ENCODE measurements at places on chromosomes 11 and 22.

DNA sequence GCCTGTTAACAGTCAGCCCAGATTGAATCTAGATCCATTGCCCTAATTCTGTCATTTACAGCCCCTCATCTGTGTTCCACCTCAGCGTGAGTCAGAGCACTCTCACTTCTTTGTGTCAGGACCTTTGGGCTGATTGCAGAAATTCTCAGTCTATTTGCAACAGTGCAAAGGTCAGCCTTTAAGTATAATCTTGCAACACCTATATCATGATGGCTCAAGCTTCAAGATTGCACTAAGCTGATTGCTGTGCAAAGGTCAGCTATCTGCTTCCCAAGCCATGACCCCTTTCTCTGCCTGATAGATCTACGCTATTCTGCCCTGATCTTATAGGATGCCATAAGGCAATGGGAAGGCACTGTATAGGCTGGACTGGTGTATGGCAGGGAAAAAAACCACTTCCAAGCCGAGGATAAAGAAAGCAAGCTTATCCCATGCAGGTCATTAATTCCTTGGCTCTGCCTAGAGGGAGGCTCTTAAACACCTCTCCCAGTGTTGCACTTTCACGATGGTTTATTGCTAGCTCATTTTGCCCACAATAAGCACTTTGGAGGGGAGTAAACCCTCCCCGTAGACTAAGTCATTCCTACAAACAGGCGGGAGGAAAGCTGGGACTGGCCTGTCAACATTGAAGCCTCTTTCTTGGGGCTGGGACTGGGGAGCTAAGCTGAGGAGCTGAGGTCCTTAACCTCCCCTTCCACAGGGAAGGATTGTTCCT lies 100.6 kb downstream of the RRAS2 start:
- no peak for DNase-seq

DNA sequence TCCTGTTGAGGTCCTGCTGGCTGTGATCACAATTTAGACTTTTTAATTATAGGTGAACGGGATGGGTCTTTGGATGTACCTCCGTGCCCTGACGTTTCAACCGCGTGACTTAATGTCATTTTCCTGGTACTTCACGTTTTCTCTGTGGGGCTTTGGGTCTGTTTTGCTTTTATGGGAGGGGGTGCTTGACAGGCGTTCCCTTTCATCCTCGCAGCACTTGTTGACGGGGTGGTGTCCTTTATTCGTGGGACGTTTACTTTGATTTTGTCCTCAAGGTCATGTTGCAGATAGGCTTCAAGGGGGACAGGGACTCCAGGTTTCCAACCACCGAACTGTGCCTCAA lies 994 bp downstream of the PPP6R3 start:
- no peak for DNase-seq

DNA sequence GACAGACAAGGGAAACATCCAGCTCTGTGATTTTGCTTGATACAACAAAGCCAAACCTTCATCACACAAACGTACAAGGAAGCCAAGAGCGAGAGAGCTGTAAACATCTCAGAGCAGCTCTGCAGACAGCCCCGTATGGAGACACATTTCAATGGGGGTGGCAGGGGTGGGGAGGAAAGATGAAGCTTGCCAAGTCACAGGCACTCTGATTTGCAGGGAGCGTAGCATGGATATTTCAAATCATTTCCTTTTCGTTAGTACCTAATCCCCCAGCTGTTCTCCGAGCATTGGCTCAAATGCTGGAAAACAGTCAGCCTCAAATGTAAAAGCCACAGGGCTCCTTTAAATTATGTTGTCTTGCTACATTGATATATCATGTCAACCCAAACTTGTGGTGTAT lies 458.9 kb upstream of the CADM1 start:
- DNase-seq = no peak

- no peak for DNase-seq
Observed at GRCh38 chr11:8040261-8040920, 40.6 kb upstream of the TUB start.

DNA sequence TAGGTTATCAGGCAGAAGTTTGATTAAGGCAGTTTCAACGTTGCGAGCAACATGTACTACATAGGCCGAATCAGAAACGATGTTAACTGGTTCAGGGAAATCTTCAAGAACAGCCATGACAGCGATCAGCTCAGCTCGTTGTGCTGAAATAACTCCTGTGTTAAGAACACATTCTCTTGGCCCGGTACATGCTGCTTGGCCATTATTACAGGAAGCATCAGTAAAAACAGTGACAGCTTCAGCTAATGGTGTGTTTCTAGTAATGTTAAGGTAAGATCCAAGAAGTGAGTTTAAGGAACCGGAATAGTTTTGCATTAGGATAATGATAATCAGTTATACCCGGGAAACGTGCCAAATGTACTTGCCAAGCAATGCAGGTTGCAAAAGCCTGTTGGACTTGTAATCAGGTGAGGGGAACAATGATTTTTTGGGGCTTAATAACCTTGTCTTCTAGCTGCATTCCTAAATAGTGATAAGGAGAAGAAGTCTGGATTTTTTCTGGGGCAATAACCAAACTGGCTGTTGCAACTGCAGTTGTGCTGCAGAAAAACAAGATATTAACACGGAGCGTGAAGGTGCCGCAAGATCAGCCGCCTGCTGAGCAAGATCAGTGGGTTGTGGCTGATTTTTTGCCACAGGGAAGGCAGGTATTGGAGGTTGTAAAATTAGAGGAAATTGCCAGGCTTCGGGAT lies 14.3 kb downstream of the OR52K1 start:
- DNase-seq = no peak

GRCh38 chr11:123653827-123654565 lies 428 bp downstream of the SCN3B start:
- DNase-seq = peak; percentile 64

DNA sequence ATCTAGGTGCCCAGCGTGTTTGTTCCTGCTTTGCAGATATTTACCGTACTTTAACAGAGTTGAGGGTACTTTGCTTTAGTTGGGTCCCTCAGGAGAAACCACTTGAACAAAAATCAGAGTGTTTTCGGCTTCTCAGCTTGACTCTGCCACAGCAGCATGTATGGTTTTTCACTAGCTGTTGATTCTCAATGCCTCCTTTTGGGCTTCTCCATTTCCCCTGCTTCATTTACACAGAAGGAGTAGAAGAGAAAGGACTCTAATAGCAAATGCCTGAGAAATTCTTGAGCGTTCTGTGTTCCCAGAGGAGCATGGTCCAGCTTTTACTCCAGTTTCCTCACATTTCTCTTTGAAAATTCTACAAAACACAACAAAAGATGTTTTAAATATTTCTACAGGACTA lies 252.1 kb upstream of the CCDC179 start:
- no peak for DNase-seq

DNA sequence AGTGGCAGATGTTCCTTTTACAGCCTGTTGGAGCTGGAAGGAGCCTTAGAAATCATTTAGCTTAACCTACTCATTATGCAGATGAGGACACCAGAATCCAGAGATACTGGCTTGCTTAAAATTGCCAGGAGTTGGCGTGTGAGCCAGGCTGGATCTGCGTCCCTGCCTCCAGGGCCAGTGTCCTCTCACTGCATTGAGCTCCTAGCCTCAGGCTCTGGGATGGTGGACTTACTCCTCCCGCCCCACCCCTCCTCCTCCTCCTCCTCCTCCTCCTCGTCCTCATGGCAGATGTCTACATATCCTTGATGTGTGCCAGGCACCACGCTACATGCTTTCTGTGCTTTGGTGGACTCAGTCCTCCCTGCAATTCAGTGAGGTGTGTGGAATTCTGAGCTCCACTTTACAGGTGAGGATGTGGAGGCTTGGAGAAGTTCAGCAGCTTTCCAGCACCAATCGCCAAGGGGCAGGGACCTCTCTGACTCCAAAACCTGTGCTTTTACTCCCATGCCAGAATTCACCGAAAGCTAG lies 24.1 kb downstream of the ADAMTS15 start:
- no peak for DNase-seq

- DNase-seq = no peak
Observed at GRCh38 chr11:72338266-72338665, 94.3 kb upstream of the PHOX2A start.

DNA sequence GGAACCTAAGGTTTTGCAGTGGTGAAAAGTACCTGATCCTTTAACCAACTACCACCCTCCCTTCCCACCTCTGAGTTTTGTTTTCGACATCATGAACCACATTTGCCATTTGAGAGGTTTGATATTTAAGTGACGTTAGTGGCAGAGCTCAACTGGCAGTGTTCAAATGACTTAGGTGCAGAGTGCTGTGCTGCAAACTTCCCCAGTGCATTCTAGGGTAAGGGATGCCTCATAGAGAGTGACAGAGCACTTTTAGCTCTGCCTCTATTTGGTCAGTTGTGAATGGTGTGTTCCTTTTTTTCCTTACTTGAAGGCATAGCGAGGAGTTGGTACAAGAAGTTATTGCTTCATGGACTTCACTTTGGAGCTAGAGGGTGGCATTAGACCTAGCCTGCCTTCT lies 9.4 kb downstream of the BMAL1 start:
- no peak for DNase-seq

DNA sequence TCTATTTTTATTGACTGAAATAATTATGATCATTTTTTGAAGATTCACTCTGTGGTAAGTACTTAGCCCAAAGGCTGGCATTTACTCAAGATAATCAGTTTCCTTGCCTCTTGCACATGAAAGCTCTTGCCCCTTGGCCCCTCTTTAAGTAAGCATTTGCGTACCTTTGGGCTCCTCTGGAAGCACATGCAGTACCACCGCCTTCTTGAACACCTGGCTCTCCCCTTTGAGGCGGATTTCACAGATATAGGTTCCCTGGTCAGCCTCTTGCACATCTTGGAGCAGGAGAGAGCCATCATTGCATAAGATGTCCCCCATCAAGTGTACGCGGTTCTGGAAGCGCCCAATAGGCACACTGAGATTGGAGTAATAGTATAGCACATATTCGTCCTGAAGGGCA lies 14.5 kb downstream of the JAML start:
- DNase-seq = no peak

- DNase-seq = no peak
Observed at GRCh38 chr22:44132724-44133123, 48.0 kb upstream of the PARVG start.

DNA sequence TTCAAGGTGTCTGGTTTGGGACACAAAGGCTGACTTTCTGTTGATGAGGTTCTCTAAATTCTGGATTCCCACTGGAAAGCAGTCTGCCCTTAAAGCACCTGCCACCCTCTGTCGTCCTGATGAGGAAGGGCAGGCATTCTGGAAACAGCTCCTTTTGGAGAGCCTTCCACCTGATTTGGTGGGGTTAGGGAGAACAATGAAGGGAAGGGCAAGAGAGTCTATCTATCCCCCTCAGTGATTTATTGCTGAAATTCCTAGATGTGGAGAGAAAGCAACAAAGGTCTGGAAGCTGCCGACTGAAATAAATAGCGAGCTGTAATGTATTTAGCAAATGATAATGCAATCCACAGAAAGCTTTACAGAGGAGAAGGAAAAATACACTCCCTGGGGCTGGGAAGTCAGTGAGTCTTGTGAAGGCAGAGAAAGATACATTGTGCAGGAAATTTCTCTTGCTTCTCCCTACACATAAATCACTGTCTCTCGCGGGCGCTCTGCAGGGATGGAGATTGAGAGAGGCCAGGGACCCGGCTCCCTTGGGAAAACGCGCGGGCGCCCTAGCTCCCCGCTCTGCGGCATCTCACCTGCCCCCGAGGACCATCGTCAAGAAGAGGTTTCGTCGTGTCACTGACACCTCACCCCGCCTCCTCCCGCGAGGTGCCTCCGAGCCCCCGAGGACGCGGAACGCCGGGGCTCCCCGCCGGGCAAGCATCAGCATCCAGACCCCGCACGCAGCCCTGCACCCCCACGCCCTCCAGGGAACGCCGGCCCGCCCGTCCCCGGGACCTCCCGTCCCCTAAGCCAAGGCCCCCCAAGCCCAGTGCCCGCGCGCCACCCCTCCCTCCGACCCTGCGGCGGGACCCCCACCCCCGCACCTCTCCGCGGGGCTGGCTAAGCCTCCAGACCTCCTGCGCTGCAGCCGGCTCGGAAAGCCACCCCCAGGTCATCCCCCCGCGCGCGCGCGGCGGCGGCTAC lies 673 bp downstream of the CDON start:
- DNase-seq = no peak

- DNase-seq = no peak
Observed at GRCh38 chr11:121300972-121301699, 8.6 kb downstream of the SC5D start.

DNA sequence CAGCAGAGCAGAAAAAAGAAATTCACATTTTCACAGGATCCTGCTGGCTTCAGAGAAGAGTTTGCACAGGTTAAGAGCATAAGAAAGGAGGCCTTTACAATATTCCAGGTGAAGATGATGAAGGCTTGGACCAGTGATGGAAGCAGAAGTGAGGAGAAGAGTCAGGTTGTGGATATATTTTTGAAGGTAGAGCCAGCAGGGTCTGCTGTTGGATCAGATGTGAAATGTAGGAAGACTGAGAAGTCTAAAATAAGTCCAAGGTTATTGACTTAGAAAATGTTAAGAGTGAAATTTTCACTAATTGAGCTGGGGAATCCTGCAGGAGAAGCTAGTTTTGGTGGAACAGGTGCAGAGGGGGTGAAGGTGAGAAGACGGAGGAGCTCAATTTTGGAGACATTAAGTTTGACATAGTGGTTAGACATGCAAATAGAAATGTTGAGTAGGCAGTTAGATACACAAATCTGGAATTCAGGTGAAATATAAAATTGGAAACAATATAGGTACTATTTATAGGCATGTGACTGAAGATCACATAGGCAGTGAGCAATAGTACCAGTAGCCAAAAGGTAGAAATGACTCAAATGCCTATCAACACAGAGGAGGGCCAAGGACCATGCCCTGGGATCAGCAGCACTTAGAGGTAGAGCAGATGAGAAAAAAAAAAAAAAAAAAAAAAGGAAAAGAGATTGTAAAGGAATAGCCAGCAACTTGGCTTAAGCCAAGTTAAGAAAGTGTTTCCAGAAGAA lies 252.0 kb downstream of the AASDHPPT start:
- no peak for DNase-seq

- DNase-seq = no peak
Observed at GRCh38 chr11:35525501-35526175, at the start of gene PAMR1. Gene PAMR1 (minus strand): TSS chr11:35525616. CDS start chr11:35525585, 31 bp downstream.

GRCh38 chr11:117126223-117126965 lies 17.7 kb upstream of the PAFAH1B2 start:
- no peak for DNase-seq

DNA sequence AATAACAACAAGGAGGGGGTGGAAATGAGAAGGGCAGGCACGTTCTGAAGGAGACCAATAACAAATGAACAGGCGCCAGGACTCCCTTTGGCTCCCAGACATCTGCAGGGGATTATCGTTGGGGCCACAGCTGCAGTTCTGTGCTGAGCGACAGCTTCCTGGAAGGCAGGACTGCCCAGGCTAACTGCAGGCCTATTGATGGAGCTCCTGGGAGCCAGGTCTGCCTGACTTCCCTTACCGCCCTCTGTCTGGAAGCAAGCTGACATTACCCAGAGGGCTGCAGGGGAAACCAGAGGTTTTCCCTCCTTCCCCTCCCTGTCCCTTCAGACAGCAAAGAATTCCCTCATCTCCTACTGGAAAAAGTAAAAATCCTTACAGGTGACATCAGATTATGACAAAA lies 5.0 kb downstream of the DRD2 start:
- DNase-seq = no peak

GRCh38 chr11:4641501-4641900 lies 2.3 kb upstream of the OR51E1 start:
- DNase-seq = no peak

DNA sequence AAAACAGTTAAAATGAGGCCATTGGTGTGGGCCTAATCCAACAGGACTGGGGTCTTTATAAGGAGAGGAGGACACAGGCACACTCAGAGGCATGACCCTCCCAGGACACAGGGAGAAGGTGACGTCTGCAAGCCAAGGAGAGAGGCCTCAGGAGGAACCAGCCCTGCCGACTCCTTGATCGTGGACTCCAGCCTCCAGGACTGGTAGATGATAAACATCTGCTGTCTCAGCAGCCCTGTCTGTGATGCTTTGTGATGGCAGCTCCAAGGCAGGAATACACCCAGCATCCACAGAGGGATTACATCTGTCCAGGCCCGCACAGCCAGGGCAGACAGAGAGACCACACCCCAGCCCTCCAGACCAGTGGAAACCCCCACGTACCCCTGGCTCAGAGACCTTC lies 18.4 kb downstream of the CDKN1C start:
- DNase-seq = no peak

All from activated effector memory CD4-positive, alpha-beta T cell treated with anti-CD3 and anti-CD28 coated beads, Interleukin-2, amount 50 U/mL, for 16 hours (primary cell).